ENCODE measurements at places on chromosomes 1 and 21. TPM values are rescaled to one million over a fixed set of nuclear protein-coding genes. Genes with fewer than 3 reads are reported as not detected.

Gene OLIG2
- 21.2 TPM for total RNA-seq

Gene HHIPL2
- total RNA-seq: 0.18 TPM

Gene LAMC1
- total RNA-seq: 18.3 TPM

Gene C2CD4D
- total RNA-seq: 1.3 TPM

Gene SMCP
- total RNA-seq: not detected

Gene IL19
- not detected for total RNA-seq

Gene OR10Z1
- not detected for total RNA-seq

Gene EGLN1
- total RNA-seq: 40.8 TPM

Gene TTF2
- total RNA-seq: 17.0 TPM

Gene OR6K3
- total RNA-seq: not detected

Gene FALEC
- total RNA-seq: not detected

Gene FCER1G
- total RNA-seq: 13.9 TPM

Gene PLD5
- 8.2 TPM for total RNA-seq

Gene PPM1J
- total RNA-seq: 2.4 TPM

Gene CFAP74
- total RNA-seq: 14.3 TPM

Gene CELA2A
- total RNA-seq: not detected

Gene IFNGR2
- total RNA-seq: 49.9 TPM

Gene CELF3
- total RNA-seq: 108 TPM

Gene CACNA1S
- 0.39 TPM for total RNA-seq

Gene CYP4A22
- 0.81 TPM for total RNA-seq

Gene AMPD1
- not detected for total RNA-seq

Gene PTPN7
- total RNA-seq: 1.1 TPM

Gene IGSF5
- total RNA-seq: 1.7 TPM

Gene INKA2
- total RNA-seq: 26.6 TPM

Gene CSF3R
- 5.7 TPM for total RNA-seq

Gene E2F2
- 0.35 TPM for total RNA-seq

Gene IRF6
- 1.2 TPM for total RNA-seq

Gene OR2L8
- total RNA-seq: 6.3 TPM

Gene SPRR2B
- total RNA-seq: not detected

Gene PTPRC
- 7.5 TPM for total RNA-seq

Gene CAP1
- 186 TPM for total RNA-seq

Gene KCNN3
- total RNA-seq: 18.7 TPM

Gene TMEM9
- 95.3 TPM for total RNA-seq

Gene PKLR
- total RNA-seq: 0.55 TPM
